Cardiac muscle cell (in vitro differentiated cells and primary cell): ENCODE measurements at places on chromosomes 11 and 22.

DNA sequence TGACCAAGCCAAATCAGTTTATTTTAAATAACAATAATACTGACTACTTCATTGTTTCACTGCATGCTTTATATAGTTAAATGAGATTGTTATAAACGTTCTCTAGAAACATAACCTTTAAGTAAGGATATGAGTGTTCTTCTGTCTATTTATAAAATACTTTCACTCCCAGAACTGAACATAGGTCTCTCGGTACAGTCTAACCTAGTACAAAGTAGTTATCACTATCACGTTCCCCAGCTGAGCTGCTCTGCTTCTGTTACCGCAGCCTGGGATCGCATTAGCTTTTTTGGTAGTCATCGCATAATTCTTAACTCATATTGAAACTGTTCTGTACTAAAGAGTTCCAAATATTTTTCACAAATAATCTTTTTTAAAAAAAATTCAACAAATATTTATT, 143.6 kb downstream of the WNT11 start:
- no peak for DNase-seq

- no peak for DNase-seq
These were observed 97.6 kb downstream of the CELSR1 start for GRCh38 chr22:46439576-46440465.

- DNase-seq = no peak
These were observed at the start of gene ELF5 for GRCh38 chr11:34513682-34514449. TSS of gene ELF5 (minus strand) at chr11:34513794. CDS start at chr11:34505749, 8,045 bp downstream.

DNA sequence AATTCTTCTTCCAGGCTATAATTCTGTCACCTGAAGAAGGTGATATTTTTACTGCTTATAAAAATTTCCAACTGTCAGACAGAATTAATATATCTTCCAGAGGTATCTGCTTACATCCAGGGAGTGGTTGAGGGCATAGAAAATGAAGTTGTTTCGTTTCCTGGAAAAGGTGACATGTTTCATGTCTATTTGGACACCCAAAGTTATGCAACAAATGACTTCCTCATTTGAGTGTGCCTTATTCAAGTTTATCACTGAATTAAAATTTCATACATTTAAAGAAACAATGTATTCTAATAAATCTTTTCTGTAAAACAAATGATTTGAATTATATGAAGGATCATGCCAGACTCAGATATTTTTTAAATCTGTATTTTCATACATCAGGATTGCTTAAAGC, 8.5 kb upstream of the GRAMD1B start:
- DNase-seq = no peak
